ENCODE measurements at places on chromosomes 1 and 21. TPM values are rescaled to one million over a fixed set of nuclear protein-coding genes. Genes with fewer than 3 reads are reported as not detected.

NADK gene
- 57.6 TPM for total RNA-seq

SPRR2D gene
- 1,680 TPM for total RNA-seq

ZZZ3 gene
- total RNA-seq, result 30.9 TPM

DNA sequence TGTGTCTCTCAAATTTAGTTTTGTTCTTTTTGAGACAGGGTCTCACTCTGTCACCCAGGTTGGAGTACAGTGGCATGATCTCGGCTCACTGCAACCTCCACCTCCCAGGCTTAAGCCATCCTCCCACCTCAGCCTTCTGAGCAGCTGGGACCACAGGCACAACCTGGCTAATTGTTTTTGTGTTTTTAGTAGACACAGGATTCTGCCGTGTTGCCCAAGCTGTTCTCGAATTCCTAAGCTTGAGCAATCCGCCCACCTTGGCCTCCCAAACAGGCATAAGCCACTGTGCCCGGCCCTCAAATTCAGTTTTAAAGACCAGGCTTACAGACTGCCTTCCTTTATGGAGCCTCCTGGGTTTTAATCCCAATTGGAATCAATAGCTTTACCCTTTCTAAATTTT, 83.7 kb upstream of the SELENON start:
- DNase-seq, result no peak

- DNase-seq, result no peak
Measured at GRCh38 chr1:7299329-7299799, 471.7 kb upstream of the VAMP3 start.

DNA sequence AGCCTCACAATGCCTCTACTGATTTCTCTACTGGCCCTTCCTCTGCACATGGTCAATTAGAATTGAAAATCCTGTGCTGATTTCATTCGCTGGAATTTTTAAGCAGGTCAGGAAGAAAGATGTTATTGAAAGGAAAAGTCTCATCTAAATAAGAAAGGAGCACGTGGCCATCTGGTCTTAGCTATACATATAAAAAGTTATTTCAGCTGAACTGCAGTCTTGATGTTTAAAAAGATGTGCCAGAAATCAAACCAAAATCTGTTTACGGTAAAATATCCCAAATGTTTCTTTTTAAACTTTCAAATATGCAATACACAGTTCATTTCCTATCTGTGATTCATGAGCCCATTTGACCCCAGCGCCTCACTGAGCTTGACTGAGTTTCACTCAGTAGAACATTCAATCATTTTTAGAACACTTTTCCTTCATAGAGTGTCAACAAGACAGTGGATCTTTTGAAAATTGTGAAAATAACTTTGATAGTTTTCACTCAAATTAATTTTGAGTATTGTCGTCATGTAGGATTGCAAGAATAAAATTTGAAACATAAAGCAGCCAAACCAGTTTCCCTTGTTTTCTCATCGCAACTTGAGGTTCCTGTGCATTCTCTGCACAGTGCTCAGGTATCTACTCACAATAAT, 293.6 kb downstream of the PTPRC start:
- DNase-seq, result no peak

DNA sequence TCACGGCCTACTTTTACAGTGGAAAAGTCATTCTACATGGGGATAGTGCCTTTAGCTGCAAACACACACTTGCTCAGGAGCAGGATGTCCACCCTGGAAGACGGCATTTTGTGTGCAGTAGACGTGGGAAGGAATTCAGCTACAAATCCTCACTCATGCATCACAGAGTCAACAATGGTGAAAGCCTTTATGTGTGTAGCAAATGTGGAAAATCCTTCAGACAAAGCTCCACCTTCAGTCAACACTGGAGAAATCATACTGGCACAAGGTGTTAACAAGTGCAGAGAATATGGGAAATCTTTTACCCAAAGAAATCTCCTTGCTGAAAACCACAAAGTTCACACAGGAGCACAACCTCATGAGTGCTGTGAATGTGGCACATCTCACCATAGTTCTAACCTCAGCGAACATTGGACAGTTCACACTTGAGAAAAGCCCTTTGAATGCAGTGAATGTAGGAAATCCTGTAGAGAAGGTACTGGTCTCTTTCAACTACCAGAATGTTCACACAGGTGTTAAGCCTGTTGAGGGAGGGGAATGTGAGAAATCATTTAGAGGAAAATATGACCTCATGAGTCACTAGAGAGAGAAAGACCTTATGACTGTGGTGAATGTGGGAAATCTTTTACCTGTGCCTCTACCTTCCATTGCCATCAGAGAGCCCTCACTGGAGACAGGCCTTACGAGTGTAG, 101.8 kb downstream of the PTGS2 start:
- DNase-seq, result no peak

- no peak for DNase-seq
Measured at GRCh38 chr1:3349161-3349967, 105.1 kb upstream of the ARHGEF16 start.

DNA sequence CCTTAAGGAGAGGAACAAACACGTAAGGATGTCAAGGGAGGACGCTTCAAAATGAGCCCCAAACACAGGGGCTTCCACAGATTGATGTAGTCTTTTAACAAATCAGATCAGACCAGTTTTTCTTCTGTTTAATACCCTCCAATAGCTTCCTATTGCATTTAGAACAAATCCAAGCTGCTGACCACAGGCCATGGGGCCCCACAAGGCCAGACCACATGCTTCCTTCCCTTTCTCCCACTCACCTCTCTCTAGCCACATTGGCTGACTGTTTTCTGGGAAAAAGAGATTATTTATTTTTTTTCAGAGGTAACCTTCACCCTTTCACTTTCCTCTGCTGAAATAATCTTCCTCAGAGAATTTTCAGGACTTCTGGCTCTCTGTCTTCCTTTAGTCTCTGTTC, 380.6 kb downstream of the SIPA1L2 start:
- DNase-seq, result no peak

- no peak for DNase-seq
Measured at GRCh38 chr1:38685388-38685787, 174.2 kb downstream of the RRAGC start.

DNA sequence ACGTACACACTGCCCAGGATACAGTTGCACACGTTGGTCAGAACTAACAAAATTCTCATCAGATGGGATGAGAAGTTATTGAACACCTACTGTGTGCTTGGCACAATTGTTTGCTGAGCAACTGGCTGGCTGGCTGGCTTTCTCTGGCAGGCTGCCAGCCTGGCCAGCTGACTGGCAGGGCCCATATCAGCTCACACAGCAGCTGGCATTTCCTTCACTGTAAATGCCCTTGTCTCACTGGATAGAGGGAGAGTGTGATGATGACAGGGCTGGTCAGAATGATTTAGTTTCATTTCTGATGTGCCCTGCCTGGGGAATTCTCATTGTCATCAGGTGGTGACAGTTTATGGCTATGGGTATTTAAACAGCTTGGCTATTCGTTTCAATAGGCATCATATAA, 15.8 kb downstream of the CAMK2N1 start:
- DNase-seq, result no peak

DNA sequence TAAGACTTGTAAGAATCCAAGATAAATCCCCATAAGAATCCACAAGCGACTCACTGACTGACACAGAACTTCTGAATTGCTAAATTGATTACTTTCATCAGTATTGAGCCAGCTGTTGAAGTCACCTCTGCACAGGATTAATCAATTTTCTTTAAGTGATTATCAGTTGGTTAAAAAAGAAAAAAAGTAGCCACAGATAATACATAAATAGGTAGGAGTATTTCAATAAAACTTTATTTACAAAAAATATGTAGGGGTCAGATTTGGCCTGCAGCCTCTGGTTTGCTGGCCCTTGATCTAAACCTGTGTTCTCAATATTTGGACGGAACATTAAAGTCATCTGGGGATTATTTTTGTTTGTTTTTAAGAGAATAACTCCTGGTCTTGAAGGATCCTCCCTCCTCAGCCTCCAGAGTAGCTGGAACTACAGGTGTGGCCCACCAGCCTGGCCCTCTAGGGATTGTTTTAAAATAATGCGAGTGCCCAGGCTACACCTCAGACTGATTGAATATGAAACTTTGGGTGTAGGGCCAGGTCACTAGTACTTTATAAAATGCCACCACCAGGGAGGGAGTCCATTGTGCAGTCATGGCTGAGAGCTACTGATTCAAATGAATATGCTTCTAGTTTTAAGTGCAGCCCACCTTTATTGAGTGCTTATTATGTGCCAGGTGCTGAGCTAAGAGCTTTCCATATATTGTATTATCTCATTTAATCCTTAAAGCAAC, 6.8 kb upstream of the TMEM183A start:
- DNase-seq, result no peak

DNA sequence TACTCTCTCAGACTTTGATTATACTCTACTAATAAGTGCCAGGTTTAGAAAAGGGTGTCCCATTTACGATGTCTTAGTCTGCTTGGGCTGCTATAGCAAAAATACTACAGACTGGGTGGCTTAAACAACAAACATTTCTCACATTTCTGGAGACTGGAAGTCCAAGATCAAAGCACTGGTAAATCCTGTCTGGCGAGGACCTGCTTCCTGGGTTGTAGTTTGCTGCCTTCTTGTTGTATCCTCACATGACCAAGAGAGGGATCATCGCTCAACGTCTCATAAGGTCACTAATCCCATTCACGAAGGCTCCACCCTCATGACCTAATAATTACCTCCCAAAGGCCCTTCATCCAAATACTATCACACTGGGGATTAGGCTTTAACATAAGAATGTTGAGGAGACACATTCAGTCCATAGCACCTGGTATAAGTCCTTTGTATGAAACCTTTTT, 12.0 kb downstream of the PRDX6 start:
- no peak for DNase-seq

DNA sequence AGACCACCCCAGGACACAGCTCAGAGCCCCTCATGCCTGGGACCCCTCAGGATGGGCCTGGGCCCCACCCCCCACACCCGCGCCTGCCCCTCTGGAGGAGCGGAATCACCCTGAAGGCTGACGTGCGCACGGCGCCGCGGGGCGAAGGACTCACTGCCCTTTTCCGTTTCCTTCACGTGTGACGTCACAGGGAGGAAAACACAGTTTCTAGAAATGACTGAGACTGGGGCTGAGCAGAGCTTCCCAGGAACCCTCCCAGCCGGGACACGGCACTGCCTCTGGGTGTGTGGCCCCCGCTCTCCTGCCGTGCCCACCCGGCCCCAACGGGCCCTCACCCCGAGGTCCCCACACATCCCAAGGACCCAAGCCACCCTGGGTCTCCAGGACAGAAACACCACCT, 5.4 kb upstream of the TNFRSF4 start:
- no peak for DNase-seq
